Heart left ventricle (tissue), 16 donors: ENCODE measurements at places on chromosomes 13 and 19.

- DNase-seq = peak; percentile 64
Measured at GRCh38 chr19:7830272-7830771, 304 bp downstream of the EVI5L start.

- DNase-seq = no peak
Measured at GRCh38 chr13:47211106-47211505, 314.3 kb upstream of the HTR2A start.

DNA sequence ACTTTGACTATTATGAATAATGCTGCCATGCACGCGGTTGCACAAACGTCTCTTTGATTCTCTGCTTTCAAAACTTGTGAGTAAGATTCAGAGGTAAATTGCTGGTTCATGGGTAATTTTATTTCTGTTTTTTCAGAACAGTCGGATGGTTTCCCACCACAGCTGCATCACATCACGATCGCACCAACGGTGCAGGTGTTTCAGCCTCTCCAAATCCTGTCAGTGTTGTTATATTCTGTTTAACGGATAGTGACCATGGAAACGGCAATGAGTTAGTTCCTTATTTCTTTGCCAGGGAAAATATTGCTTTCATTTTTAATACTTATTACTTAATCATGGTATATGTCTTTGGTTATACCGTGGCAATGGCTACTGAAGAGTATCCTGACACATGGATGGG, 19.1 kb upstream of the ZNF835 start:
- no peak for DNase-seq

DNA sequence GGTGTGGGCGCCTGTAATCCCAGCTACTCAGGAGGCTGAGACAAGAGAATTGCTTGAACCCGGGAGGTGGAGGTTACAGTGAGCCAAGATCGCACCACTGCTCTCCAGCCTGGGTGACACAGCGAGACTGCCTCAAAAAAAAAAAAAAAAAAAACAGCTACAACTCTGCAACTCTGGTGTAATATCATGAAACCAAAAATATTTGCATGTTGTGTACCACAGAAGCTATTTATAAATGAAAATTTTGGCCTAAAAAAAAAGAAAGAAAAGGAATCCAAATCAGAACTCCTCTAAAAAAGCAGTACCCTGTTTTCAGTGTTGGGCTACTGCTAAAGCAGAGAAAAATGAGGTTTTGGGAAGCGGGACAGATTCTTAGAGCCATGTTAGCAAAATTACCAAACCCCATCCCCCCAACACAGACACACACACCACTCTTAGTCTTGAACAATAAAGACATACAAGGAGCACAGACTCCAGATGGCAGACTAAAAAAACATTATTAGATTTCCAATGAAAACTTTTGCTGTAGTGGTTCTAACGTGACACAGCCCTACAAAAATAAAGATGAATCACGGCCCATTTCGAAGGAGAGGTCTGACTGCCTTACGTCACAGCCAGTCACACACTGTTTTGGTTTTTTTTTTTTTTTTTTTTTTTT, 51.5 kb downstream of the INSR start:
- DNase-seq = no peak

DNA sequence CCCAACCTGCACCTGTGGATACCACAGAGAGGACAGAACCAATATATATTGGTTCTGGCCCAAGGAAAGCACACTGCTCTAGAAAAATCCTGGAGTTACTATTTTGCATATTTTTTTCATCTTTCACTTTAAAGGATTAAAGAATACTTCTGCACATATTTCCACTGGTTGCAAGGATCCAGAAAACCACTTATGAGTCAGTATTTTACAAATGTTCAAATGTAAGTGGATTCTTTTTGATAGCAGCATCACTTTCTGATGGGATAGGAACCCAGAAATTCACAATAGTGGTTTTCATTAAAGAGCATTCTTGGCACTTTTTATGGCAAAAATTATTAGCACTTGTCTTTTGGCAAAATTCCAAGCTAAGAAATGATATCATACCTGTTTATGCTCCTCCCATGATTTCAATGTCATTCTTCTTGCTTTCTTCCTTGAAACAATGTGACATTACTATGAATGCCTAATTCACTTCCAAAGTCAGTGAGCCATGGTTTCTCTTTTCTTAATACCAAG, 38.2 kb downstream of the MZT1 start:
- DNase-seq = no peak

- DNase-seq = no peak
Measured at GRCh38 chr13:110209950-110210603, 96.9 kb downstream of the COL4A1 start.
